ENCODE measurements at places on chromosomes 6 and 20.
A peak's percentile ranks its signal among the peaks of the same experiment; 100 is the strongest.

- no peak for DNase-seq
Observed at GRCh38 chr20:39057911-39058310, 95.8 kb downstream of the DHX35 start.

GRCh38 chr6:37725957-37726356 is 28.3 kb upstream of the MDGA1 start:
- DNase-seq: no peak

DNA sequence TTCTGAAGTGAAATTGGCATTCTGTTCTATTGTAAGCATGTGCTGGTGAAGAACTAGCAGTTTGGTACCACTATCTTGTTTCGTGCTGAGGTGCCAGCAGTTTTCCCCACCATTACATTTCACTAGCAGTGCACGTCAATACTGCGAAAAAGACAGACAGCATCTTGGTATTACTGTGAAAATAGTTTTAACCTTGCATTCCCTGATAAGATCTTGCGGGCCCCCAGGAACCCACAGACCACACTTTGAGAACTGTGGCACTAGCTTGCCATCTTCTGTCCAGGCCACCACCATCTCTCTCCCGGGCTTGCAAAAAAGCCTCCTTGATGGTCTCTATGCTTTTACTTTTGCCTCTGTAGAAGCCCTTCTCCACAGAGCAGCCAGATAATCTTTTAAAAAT is 185.7 kb downstream of the BACH2 start:
- no peak for DNase-seq

- no peak for DNase-seq
Observed at GRCh38 chr6:102571236-102571908, 1177.9 kb downstream of the GRIK2 start.

DNA sequence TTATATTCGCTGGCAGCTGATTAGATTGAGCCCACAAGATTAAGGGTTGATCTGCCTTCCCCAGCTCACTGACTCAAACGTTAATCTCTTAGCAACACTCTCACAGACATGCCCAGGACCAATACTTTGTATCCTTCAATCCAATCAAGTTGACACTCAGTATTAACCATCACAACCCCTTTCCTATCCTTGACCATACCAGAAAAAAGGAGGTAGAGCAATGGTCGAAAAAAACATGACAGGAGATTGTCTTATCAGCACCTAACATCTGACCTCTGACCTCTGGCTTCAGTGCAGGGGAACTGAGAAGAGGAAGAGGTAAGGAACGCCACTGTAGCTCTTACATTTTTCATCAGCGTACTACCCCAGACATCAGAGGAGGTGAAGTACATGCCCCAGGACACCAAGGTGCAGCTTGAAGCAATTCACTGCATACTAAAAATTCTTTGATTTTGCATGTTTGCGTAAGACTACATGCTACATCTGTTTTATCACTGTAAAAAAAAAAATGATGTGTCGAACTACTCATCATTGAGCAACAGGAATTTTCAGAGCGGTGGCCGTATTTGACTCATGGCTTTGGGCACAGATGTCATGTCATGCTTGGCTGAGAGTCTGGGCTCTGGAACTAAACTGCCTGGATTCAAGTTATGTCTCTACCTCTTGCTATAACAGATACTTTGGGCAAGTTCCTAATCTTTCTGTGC is 188.0 kb upstream of the TAB2 start:
- DNase-seq: peak; percentile 88

DNA sequence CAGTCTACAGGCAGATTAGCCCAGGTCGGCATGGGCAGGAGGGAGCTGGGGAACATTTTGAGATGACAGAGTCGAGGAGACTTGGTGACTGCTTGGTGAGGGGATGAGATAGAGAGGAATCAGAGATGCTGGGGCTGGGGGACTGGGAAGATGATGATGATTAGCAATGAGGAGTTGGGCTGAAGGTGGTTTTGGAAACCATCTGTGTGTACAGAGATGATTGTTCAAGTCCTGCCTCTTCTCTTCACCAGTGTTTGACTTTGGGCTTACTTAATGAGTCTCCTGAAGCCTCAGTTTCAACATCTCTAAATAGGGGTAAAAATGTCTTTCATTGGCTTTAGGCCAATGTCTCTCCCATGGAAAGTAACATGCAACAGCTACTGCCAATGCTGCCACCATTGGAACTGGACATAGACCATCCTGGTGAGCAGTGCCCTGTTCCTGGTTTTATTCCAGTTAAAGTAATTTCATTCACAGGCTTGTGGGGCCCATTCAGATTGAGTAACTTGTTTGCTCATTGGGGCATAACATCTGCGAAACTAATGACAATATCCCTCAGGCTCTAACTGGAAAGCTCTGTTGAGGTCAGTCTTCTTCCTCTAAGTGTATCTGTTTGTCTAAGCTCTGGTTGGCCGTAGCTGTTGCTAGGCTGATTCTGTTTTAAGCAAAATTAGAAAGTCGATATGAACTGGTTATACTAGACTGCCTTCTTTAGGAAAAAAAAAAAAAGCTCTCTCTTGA is 99.1 kb downstream of the ARMC2 start:
- peak; percentile 93 for DNase-seq

DNA sequence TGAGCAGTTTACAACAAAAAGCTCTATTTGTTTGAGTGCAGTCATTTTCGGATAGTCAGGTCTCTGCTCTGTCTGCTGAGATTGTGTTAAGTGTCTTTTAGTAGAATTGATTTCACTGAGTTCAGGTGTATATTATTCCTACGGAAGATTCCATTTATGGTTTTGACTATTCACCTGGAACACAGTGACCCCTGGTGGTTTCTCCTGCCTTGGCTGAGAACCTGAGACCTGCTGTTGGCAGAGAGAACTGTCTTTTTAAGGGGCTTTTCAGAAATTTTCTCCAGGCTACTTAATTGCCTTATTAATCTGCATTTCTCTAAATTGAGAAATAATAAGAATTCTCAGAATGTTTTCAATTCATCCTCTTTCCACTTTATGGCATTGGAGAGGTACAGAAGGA is 508.0 kb downstream of the TBC1D32 start:
- no peak for DNase-seq

- no peak for DNase-seq
Observed at GRCh38 chr20:38147163-38147562, 17.9 kb downstream of the TGM2 start.

DNA sequence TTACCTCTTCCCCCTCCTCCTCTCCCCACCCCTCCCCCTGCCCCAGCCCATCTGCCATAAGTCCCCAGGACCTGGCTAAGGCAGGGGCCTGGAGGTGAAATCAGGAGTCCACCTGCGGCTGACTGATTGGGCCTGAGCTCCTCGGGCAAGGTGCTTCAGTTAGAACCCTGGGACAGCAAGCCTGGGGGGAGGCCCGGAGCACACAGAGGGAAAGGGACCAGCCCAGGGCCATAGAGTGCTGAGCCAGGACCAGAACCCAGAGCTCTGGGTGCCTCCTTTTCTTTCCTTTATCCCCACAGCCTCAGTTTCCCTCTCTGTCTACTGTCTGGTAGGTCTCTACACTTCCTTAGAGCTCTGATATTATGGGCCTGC is 35.7 kb upstream of the VEGFA start:
- no peak for DNase-seq

- no peak for DNase-seq
Observed at GRCh38 chr20:11851646-11852045, 66.0 kb upstream of the BTBD3 start.

- DNase-seq: peak; percentile 75
Observed at GRCh38 chr6:138590796-138591709, 91.8 kb upstream of the NHSL1 start.

GRCh38 chr6:148818939-148819575 is 72.2 kb downstream of the UST start:
- no peak for DNase-seq

GRCh38 chr20:33674294-33675135 is at the start of gene NECAB3:
NECAB3 (minus strand) TSS chr20:33674428; CDS start chr20:33674352, 76 bp downstream.
- DNase-seq: peak; percentile 62

GRCh38 chr6:133952815-133953633 is at the start of gene TBPL1:
TBPL1 (plus strand) TSS chr6:133953224; CDS start chr6:133980126, 26,902 bp downstream.
- DNase-seq: peak; percentile 95

DNA sequence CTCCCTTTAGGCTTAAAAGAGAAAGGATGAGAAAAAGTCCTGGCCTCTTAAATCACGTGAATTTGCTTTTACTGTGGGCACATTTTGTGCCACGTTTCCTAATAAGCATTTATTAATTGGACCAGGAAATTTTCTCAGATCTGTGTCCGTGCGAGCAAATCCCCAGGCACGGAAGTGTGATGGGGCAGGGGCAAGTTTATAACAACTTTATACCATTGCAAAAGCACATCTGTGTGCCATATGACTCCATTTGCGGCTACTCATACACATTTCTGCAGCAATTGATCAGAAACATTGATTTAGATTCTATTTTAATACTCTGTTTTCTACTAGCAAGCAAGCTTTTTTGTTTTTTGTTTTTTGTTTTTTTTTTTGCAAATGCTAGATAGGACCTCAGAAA is 373.2 kb downstream of the TAF4 start:
- DNase-seq: peak; percentile 74

DNA sequence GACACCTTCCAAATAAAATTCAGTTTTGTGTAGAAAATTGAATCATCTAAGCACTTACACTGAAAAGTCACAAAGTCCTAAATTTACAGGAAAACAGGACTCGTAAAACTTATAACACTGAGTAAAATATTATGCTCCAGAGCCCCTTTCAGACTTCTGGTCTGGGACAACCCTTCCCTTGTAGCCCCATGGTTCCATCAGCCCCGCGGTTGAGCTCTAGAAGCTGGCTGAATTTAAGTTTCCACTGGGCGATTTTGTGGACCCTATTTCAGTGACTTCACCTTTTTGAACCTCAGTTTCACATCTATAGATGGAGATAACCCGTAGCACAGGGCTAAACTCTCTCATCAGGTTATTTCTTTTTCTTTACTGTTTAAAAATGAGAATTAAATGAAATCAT is 117.7 kb upstream of the BACH2 start:
- DNase-seq: no peak

DNA sequence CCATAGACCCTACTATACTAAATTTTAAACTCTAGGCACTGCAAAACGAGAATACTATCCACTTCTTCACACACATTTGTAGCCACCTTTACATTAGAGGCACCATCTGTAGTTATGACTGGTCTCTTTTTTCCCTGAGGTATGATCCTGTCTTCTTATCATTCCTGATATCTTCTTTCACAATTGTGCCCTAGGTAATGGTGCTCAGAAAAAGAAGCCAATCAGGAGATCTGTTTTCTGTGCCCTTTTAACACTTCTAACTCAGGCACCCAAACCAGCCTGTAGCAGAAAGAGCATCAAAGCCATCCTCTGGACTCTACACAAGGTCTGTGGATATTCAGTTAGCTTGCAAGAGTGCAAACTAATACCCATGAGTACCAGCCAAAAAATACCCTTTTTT is 149.7 kb upstream of the SGK1 start:
- DNase-seq: no peak

GRCh38 chr6:100785982-100786381 is 95.1 kb downstream of the ASCC3 start:
- no peak for DNase-seq

GRCh38 chr6:123434186-123434585 is 202.6 kb downstream of the TRDN start:
- DNase-seq: no peak

- DNase-seq: no peak
Observed at GRCh38 chr6:105626295-105627158, 223.6 kb upstream of the PREP start.

GRCh38 chr6:163626073-163626867 is 211.8 kb downstream of the QKI start:
- DNase-seq: peak; percentile 21

- peak; percentile 87 for DNase-seq
Observed at GRCh38 chr6:2976571-2977085, 5.3 kb upstream of the SERPINB6 start.

- no peak for DNase-seq
Observed at GRCh38 chr6:98514073-98514720, 320.2 kb upstream of the POU3F2 start.

DNA sequence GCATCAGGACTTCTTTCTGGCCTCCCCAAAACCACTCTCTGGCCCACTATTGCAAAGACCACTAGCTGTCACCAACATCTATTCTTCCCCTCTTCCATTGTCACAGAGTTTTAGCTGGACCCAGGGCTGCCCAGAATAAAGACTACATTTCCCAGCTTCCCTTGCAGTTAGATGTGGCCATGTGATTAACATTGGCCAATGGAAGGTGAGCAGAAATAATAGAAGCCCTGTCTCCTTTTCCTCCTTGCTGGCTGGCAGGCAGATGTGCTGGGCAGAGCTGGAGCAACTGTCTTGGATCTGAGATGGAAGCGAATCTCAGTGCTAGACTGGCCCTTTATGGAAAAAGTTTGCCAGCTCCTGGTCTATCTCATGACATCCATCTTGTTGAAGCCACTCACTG is 97.0 kb downstream of the KCNB1 start:
- DNase-seq: peak; percentile 47

GRCh38 chr20:51327251-51327841 is 215.2 kb downstream of the NFATC2 start:
- DNase-seq: peak; percentile 84

- no peak for DNase-seq
Observed at GRCh38 chr6:20408851-20409250, 7.2 kb downstream of the E2F3 start.

DNA sequence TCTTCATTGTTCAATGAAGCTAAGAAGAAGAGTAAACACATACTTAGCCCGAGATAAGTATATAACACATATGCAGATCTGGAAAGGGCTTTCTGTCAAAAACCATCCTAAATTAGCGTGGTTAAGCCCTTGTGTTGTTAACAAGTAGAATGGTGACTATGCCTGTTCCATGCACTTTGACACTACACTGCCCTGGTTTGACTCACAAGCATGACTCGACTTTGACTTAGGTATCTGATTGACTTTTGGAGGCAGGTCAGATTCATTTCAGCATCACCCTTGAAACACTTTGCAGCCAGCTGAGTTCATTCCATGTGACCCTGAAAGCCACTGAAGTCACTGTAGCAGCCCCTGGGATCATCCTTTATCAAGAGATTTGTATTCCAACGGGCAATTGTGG is 239.8 kb downstream of the TBX18 start:
- no peak for DNase-seq

- no peak for DNase-seq
Observed at GRCh38 chr6:92216717-92217116, 1202.6 kb downstream of the EPHA7 start.

DNA sequence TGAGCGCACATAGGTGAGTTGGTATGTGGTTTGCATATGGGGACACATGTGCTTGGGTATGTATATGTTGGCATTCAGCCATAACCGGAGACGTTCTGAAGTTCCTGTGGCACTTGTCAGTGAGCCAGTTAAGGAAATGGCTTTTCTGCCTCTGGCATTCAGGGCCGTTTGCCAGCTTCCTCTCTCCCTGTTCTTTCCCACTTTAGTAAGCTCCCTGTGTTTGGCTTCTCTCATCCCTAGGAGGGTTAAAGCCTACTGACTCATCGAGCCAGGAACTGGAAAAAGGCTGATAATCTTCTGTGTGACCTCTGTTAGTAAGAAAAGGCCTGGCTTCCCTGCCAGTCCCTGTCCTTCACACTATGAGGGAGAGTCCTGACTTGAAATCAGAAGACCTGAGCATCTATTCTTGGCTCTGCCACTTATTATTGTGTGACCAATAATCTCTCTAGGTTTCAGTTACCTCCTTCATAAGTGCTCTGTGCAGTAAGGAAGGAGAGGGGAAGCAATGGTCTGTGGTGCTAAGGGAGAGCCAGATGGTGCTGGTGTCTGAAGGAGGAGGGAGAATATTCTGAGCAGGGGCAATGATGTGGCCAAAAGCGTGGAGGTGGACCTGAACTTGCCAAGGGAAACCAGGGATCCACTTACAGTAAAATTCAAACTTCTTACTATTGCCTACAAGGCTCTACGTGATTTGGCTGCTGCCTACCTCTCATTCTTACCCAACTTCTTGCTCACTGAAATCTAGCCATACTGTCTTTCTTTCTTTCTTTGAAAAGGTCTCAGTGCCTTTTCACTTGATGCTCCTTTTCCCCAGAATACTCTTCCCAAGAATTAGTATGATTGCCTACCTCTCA is 31.4 kb downstream of the ACSS2 start:
- DNase-seq: peak; percentile 86
